ENCODE measurements at places on chromosomes 5 and 9.

GRCh38 chr5:160274483-160274931, 37.9 kb downstream of the CCNJL start:
- DNase-seq: no peak

- DNase-seq: no peak
Observed at GRCh38 chr9:18393340-18394130, 80.4 kb upstream of the ADAMTSL1 start.

- DNase-seq: no peak
Observed at GRCh38 chr9:134167530-134167931, 3.2 kb upstream of the RNU6ATAC start.

DNA sequence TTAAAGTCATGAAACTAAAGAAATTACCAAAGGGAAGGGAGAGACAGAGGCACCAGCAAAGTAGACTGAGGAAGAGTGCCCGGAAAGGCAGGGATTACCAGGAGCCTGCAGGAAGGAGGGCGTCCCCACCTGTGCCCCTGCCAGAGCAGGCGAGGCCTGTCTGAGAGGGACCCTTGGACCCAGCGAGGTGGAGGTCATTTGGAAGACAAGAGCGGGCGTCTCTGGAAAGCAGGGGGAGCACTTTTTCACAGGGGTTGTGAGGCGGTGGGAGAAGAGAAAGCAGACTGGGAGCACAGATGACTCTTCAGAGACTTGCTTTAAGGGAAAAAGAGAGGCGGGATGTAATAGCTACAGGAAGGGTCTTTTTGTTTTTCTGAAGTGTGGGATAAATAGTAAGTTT, 27.5 kb upstream of the SLC2A8 start:
- DNase-seq: no peak

DNA sequence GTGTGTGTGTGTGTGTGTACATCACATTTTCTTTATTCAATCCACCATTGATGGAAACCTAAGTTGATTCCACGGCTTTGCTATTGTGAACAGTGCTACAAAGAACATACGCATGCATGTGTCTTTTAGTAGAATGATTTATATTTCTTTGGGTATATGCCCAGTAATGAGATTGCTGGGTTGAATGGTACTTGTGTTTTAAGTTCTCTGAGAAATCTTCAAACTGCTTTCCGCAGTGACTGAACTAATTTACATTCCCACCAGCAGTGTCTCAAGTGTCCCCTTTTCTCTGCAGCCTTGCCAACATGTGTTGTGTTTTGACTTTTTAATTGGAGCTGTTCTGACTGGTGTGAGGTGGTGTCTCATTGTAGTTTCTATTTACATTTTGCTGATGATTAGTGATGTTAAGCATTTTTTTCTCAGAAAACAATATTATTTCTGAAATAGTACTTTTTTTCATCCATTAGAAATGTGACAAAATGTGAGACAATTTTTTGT, 769.7 kb downstream of the TAF11L14 start:
- DNase-seq: no peak

DNA sequence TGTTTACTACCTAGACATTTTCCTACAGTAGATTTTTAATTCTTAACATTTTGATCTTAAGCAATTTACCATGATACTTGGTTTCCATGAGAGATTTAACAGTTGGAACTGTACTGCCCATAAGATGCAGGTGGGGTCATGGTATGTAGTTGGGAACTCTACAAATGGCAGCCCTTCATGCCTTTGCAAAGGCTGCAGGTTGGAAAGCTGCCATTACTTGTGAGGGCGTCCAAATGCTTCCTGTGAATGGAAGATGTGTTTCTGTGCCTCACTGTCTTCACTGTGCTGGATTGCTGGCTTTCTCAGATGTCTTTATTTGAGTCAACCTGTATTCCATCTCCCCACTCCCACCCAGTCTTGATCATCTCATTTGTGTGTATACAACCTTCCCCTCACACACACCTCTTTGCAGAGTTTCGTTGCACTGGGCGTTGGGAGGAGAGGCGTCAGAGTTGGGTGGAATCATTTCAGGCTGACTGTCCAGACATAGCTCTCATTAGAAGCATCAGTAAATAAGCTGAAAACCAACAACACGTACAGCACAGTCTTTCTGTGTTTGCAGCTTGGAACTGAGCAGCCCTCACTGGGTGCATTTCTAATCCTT, 14.8 kb upstream of the ABL1 start:
- DNase-seq: no peak

Measured in CD4-positive, alpha-beta T cell treated with Interleukin-17A for 1 hour (primary cell).